Stimulated activated CD4-positive, alpha-beta T cell treated with anti-CD3 and anti-CD28 coated beads, Interleukin-12 subunit alpha, Interleukin-12 subunit beta, amount 100 ng/mL, for 24 hours (primary cell): ENCODE measurements at places on chromosomes 4 and X.

DNA sequence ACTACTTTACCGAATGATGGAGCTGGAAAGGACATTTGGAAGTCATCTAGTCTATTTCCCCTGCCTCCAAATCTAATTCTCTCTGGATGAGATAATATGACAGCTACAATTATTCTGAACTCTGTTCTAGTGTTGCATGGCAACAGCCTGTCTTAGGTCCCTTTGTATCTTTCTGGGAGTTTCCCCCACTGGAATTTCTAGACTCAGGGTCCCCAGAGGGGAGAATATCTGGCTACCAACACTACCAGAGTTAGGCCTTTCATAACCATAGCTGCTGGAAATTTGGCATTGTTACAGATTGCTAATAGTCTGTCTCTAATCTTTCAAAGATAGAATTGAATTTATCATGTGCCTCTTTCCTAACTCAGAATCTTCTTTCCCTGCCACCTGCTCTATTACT is 4.5 kb downstream of the MSN start:
- DNase-seq = no peak

DNA sequence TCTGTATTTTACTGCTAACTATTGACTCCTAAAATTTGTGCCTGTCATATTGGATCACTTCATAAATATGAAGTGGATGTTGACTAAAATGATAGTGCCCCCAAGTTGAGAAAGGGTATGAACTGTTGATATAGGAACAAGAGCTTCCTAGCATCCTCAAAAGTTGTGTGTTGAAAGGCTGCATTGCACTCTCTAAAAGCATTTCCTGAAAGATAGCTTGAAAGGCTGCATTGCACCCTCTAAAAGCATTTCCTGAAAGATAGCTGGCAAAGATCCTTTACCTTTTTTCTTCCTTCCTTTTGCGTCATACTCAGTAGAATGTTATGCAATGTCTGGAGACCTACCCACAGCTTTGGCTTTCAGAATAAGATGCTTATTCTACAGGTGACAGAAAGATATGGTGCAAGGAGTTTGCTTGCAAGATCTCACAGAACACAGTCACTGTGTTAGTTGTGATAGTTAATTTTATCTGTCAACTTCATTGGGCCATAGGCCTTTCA is 274.6 kb upstream of the GALNTL6 start:
- no peak for DNase-seq

- no peak for DNase-seq
Observed at GRCh38 chr4:178316211-178316610, 874.0 kb upstream of the AGA start.

DNA sequence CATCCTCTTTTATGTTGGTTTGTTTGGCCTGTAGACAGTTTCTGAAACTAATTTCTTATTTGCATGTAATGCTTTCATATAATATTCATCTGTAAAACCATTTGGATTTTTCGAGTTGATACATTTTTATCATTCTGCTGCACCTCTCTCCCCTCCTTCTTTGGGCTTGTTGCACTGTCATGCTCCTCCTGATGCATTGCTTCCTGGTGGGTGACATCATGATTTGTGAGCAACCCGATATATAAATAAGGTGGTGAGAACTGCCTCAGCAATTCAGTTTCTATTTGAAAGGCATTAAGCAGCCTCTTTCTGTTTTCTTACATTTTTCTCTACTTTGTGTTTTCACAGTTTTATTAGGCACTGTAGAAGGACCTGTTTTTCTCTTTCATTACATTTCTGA is 515.7 kb downstream of the RPA4 start:
- no peak for DNase-seq

- no peak for DNase-seq
Observed at GRCh38 chrX:67289055-67289499, 254.7 kb upstream of the AR start.
